ENCODE measurements at places on chromosomes 5 and 9.

GRCh38 chr5:58921159-58921558, 338.3 kb downstream of the RAB3C start:
- no peak for DNase-seq

- DNase-seq: no peak
These were observed 1.4 kb upstream of the GABRB2 start for GRCh38 chr5:161547738-161548486.

GRCh38 chr5:99005506-99005905, 76.7 kb upstream of the CHD1 start:
- no peak for DNase-seq

GRCh38 chr5:177605667-177606066, 5.7 kb downstream of the B4GALT7 start:
- peak; percentile 56 for DNase-seq

DNA sequence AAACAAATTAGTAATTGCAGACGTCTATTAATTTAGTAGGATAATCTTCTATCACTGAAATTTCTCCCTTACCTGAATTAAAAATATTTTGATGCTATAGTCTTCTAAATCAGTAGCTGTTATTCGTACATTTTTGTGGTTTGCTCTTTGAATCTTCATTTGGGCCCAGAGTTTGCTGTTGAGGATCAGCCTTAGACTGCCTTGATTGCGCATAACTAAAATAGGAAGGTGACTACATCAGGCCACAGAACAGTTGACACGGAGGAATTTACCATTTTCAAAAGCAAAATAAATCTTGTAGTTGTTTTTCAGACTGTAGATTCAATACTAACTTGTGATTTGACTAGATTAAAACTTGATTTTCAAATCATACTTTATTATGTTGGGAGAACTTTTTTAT, 11.8 kb upstream of the NADK2 start:
- no peak for DNase-seq

All from RWPE2 (cell line).